Vagina (tissue), 2 donors: ENCODE measurements at places on chromosomes 12 and 14.

GRCh38 chr12:88310069-88310468 lies 168.0 kb downstream of the TMTC3 start:
- DNase-seq = no peak

DNA sequence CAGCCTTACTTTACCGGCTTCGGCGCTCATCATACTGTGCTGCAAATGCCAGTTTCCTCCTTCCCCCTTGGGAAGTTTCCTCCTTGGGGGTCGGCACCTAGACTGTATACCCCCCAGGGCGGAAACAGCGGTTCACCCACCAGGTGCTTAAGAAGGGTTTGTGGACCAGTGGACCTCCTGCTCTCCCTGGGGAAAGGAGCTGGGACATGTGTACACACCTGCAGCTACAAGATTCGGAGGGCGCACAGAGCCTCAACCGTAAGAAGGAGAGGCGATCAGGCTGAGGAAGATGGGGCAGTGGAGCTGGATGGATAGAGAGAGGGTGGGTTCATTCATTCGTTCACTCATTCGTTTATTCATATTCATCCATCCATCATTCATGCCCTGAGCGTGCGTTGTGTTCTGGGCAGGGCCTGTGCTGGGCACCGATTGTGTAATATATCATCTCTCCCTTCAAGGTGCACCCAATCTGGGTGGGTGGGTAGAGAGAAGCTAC lies 717 bp upstream of the ZNF839 start:
- no peak for DNase-seq

GRCh38 chr14:61179796-61180398 lies 101.2 kb downstream of the TMEM30B start:
- DNase-seq = no peak

DNA sequence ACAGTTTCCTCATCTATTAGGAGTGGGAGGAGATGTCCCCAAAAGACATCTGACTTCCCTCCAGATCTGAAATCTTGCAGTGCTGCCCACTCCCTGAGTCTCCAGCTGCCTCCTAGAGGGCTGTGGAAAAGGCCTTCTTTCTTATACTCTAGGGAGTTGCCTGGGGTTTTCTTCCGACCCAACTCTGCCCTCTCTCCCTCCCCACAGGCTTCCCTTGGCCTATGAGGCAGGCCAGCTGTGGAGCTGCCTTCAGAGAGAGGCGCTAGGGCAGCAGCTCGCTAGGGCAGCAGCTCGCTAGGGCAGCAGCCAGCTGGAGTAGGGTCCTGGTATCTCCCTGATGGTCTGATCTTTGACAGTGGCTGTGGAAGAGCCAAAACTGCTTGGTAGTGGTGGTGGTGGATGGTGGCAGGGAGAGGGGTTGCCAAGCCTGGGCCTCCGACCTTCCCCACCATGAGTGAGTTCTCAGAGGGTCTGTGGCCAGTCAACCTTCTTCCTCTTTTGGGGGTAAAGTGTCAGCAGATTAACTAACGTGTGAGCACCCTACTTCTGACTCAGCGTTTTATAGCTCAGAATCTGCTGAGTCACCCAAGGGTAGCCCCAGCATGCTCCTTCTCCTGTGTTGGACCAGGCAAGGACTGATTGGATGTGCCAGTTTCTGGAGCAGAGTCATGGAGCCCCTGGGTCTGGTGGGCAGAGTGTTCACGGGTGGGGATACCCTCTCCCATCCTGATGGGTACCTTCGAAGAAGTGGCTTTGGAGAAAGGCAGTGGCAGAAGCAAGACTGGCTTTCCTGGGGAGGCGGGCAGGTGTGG lies 2.3 kb downstream of the SLC48A1 start:
- no peak for DNase-seq
